ENCODE measurements at places on chromosomes 5 and 9.

- DNase-seq = peak; percentile 99
Observed at GRCh38 chr5:132086277-132086794, 12.7 kb downstream of the CSF2 start.

DNA sequence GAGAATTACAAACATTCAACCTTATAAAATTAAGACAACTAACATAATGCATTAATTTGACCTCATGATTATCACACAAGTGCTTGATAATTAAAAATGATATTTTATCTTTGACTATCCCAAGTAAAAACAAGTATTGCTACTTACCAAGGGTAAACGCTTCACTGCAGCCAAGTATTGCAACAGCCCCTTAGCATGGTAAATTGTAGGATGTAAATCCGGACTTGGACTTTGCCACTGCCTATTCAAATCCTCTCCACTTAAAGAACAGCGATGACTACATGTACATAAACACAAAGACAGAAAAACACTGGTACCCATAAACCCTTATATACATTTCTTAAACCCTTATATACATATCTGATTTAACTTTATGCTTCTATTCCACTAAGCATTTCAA, 155.1 kb downstream of the AGTPBP1 start:
- no peak for DNase-seq

DNA sequence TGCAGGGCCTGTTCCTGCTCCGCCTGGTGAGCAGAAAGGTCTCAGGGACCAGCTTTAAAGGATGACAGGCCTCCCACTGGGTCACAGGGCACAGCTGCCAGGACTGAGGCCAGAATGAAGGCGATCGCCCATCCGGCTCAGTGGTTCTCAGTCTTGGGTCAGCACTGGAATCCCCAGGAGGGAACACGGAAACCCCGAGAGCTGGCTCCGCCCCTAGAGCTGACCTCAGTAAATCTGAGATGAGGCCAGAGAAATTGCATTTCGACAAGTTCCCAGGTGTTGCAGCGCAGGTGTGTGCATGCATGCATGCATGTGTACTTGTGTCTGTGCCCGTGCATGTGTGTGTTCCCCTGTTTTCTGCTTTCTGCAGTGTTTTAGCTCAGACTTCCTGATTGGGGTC, 47.2 kb upstream of the KCNMB1 start:
- no peak for DNase-seq

DNA sequence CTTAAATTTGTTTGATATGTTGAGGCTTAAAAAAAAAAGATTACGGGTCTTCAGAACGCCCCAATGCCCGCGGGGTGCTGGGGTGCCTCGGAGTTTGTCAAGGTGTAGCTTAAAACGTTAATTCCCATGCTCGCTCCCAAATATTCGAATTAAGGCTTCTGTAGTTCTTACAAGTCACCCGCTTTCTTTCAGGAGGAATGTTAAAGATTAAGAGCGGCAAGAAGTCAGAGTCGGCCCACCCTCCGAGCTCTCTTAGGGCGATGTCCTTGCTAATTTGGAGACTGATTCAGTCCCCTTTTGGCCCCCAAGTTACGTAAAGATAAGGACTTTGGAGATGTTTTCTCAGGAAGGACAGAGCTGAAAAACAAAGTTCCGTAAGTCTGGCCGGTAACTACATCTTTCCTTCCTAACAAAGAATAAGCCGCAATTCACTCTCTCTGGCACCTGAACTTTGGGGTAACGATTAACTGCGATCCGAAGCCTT, 746 bp upstream of the NPM1 start:
- peak; percentile 43 for DNase-seq

DNA sequence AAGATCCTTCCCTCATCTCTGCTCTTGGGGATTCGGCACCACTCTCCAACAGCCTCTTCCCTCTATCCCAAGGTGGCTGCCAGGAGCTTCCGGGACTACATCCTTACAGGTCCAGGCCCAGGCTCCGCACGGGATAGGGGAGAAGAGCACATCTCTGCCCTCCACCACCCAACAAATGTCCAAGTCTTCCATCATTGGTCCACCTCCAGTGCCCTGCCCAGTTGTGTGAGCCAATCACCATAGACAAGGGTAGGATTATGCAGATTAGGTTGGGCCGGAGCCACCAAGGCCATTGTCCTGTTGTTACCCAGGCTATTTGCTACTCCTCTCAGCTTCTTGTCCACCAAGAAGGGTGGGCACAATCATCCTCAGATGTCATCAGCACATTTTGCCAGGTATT, 9.1 kb downstream of the UNC5A start:
- no peak for DNase-seq

GRCh38 chr5:43320846-43321245, 7.6 kb upstream of the HMGCS1 start:
- DNase-seq = no peak

- DNase-seq = no peak
Observed at GRCh38 chr9:114214181-114214580, 58.8 kb downstream of the COL27A1 start.

- DNase-seq = peak; percentile 44
Observed at GRCh38 chr9:7094052-7094451, 336.3 kb downstream of the KDM4C start.

DNA sequence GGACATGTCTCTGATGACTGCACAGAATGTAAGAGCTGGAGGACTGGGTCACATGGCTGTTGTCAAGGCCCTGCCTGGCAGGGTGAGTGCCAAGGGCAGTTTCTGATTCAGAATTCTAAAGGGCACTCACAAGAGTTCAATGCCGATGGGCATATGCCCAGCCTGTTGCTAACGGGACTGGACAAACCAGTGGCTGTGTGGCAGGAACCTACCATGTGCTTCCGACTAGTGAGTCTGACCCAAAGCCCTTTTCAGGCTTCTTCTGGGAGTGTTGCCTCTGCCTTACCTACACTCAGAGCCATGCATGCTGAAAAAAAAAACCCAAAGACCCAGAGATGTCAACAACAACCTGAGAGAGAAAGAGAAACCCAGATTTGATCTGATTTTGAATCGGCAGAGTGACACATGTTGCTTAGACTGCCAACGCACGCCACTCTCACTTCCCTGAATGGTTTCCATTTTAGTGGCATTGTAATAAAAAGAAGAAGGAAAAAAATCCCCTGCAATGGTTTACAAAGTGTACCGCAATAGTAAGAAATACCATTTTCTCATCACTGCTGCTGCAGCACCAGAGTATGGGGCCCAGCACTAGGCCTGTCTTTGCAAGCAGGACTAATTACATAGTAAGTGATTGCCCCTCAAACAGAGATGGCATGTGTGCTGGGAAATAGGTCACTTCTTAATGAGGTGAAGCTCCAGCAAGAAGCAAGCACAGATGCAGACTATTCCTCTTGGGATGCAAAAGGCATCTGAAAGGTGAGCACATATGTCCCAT, 194.3 kb downstream of the PALM2AKAP2 start:
- DNase-seq = no peak

GRCh38 chr9:33185858-33186257, 18.7 kb upstream of the B4GALT1 start:
- no peak for DNase-seq

DNA sequence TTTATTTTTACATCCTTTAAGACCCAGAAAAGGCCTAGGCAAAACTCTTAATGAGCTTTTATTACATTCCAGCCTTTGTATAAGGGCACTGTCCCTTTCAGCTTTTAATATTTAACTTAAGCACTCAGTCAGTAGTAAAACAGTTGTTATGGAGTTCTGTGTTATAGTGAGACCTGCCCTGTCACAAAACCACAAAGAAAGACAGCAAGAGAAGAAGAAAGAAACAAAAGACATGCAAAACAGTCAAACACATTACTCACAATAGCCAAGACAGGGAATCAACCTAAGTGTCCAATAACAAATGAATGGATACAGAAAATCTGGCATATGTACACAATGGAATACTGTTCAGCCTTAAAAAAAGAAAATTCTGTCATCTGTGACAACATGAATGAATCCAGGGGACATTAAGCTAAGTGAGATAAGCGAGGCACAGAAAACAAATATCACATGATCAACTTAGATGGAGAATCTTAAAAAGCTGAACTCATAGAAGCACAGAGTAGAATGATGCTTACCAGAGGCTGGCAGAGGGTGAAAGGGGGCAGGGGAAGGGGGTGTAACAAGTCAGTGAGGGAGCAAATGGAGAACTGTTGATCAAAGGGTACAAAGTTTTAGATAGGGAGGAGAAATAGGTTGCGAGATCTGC, 63.8 kb upstream of the CCNG1 start:
- DNase-seq = no peak

GRCh38 chr5:171418316-171418981, 998 bp upstream of the FGF18 start:
- peak; percentile 85 for DNase-seq

GRCh38 chr5:109826426-109826825, 136.7 kb downstream of the MAN2A1 start:
- DNase-seq = peak; percentile 84

GRCh38 chr5:77952636-77953212, 176.6 kb upstream of the TBCA start:
- DNase-seq = peak; percentile 64

GRCh38 chr5:120817044-120817985, 353.2 kb downstream of the PRR16 start:
- DNase-seq = peak; percentile 48

- peak; percentile 73 for DNase-seq
Observed at GRCh38 chr5:151664694-151665585, 21.8 kb downstream of the SPARC start.

GRCh38 chr5:72347801-72348308, 27.7 kb downstream of the PTCD2 start:
- peak; percentile 96 for DNase-seq

DNA sequence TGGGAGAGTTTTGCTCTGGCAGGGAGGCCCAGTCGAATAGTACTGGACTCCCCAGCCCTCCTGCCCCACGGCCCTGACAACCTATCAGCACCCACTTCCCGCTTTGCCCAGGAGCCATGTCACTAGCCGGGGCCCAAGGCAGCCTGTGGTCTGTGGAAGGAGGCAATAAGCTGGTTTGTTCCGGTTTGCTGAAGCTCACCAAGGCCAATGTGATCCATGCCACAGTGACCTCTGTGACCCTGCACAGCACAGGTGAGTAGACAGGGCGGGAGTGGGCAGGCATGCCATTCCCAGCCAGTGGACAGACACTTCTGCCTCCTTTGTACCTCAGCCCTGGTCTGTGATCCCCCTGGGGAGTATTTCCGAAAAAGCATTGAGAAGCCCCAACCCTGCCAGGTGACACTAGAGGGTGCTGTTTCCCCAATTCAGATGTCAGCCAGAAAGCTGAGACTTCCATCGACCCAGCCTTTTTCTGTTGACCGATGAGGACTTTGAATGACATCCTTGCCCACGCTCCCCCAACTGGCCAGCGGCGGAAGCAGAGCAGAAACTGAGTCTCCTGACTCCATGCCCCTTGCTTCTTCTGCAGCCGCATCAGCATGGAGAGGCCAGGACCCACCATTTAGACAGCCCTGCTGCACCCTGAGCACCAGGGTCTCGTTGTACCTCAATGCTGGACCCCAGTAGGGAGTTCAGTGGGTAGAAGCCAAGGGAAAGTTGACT, 9.6 kb downstream of the PCYOX1L start:
- peak; percentile 85 for DNase-seq

DNA sequence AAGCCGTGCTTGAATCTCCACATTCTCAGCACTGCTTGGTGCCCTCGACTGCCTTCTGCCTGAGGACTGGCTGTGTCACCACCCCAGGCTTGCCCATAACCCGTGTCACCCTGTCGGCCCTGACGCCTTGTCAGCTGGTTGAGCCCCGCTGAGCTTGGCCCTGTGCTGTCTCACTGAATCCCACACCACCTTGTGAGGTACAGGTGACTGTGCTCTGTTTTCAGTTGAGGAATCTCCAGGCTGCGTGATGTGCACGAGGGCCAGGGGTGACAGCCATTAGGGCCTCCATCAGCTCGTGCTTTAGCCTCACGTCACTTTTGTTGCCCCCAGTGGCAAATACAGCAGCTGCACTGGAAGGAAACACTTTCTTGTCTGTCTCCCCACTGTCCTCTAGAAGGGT, 90.7 kb downstream of the CACNA1B start:
- no peak for DNase-seq

DNA sequence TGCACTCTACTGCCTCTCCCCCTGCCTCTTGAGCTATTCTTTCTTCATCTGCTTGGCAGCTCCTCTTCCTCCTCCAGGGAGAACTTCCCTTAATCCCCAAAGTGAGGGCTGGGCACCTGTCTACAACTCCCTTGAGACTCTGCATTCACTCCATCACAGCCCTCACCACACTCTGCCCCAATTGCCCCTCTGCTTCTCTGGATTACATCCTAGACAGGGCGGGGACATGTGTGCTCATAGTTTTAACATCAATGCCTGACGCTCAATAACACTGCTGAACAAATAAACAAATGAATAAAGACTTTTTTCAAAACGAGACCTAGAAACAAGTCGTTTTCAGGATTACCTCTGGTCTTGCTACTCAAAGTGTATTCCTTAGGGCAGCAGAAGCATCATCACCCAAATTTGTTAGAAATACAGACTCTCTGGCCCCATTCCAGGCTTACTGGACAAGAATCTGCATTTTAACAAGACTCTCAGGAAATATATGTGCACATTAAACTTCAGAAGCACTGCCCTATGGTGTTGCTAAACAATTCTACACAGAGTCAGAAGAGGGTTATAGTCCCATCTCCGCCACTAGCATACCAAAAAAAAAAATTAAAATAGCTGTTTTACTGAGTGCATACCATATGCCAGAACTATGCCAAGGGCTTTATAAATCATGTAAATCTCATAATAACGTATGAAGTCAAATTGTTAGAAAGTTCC, 115.6 kb downstream of the CDK5RAP2 start:
- DNase-seq = no peak

DNA sequence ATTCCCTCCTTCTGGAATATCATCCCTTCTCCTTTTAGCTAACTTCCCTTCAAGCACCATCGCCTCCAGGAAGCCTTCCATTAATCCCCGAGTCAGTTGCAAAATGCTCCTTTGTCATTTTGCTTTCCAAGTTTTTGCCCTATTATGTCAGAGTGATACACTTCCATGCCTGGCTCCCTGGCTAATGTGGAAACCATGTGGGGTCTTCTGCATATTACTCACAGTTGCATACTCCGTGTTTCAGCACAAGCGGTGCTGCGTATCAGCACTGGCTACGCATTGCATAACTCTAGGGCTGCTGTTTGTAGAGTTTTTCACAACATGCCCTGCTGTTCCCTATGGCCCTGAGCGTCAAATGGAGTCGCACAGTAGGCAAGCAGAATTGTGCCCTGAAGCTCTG, 1.9 kb downstream of the TEX53 start:
- DNase-seq = peak; percentile 84

- DNase-seq = no peak
Observed at GRCh38 chr9:137407590-137408300, 15.2 kb downstream of the EXD3 start.

DNA sequence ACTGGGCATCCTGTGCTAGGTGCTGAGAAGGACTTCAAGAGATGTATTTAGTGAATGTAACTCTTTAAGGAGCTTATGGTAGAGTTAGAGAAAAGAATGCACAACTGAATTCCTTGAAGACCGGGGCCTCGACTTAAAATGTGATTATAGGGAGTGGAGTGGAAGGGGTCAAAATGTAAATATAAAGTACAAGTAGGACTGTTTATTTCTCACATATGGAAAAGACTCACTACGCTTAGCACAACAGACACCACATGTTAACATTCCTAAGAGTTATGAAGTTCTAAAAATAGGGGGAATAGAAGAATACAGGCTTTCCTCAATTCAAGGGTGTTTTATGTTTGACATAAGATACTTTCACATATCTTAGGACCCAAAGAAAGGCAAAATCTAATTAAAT, 117.8 kb upstream of the OSMR start:
- no peak for DNase-seq

- peak; percentile 96 for DNase-seq
Observed at GRCh38 chr9:7320139-7320538, 479.4 kb downstream of the DMAC1 start.

- peak; percentile 72 for DNase-seq
Observed at GRCh38 chr9:116232424-116233159, 79.0 kb downstream of the PAPPA start.

GRCh38 chr9:112366591-112366990, 13.3 kb upstream of the HSDL2 start:
- DNase-seq = peak; percentile 11

- DNase-seq = peak; percentile 58
Observed at GRCh38 chr5:152532714-152533113, 127.6 kb upstream of the NMUR2 start.
